ENCODE measurements at places on chromosomes 12 and 14.

DNA sequence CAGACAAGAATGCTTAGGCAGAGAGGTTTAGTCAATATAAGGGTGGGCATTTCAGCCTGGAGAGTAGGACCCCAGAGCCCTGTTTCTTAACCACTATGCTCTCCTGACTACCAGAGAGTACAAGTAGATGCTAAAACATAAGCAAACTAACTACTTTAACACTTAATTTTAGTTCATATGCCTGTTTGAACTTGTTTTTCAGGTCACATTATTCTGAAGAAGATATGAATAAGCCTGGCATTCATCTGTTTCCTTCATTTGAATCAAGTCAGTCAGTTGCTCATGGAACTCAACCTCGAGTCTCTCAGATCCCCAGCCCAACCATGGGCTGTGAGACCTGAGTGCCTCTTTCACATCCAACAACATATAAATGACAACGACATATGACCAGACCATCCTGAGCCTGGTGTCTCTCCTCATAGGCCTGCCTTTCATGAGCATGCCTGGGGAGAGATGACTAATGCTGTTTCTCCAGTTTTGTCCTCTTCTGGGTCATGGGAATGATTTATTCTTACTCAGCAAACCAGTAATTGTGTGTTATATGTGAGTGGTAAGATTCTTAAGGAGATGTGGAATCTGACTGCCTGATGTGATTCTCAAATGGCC, 251.1 kb upstream of the BTG1 start:
- DNase-seq: peak; percentile 90

- DNase-seq: no peak
Observed at GRCh38 chr14:30063746-30064145, 136.1 kb upstream of the PRKD1 start.

- peak; percentile 87 for DNase-seq
Observed at GRCh38 chr14:68248481-68249255, 429.1 kb downstream of the RAD51B start.

DNA sequence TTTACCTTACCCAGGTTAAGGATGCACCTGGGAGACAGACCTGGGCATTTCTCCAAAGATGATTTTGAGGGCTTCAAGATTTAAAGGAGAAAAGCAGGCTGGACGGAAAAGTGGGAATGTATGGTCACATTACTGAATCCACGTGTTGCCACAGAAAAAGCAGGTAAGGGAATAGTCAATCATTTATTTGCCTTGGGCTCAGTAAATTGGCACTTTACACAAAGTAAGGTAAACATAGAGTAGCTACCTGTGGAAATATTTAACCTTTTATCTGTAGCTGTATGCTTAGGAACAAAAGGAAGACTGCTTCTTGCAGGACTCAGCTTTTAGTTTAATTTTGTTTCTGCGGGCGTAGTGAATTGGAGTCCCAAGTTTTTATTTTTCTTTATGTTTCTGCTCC, 153.3 kb downstream of the SLCO1B3 start:
- no peak for DNase-seq

- DNase-seq: peak; percentile 4
Observed at GRCh38 chr14:25308244-25308643, 258.3 kb upstream of the STXBP6 start.

DNA sequence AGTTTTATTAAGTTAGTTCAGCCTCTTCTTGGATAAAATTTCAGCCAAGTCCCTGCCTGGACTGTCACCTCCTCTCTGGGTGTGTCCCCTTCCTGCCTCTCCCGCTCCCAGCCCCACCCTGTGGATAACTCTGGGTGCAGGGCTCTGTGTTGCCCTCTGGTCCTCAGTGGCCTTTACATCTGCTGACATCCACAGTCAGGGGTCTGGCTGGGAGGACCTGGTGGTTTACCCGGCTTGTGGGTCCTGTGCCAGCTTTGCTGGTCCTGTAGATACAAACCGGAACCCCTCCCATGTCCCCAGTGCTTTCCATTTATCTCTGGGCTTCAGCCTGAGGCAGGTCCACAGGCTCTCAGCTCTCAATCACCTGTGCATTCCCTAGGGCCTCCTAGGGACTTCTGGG, 28.9 kb upstream of the PLEKHG3 start:
- DNase-seq: no peak

- no peak for DNase-seq
Observed at GRCh38 chr12:94616203-94616729, 34.1 kb downstream of the TMCC3 start.

DNA sequence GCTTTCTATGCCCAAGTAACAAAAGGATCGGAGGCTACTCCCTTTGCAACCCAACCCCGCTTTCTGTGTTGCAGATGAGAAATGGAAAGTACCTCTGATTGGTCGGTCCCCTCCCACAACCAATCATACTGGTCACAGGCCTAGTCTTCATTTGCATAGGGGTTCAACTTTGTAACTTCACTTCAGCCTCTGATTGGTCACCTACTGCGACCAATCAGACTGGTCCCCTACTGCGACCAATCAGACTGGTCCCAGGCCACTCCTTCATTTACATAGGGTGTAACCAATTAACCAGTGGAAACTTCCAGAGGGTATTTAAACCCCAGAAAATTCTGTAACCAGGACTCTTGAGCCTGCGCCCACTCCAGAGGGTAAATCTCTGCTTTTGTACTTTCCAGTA, 906.4 kb upstream of the TMEM132C start:
- DNase-seq: no peak

DNA sequence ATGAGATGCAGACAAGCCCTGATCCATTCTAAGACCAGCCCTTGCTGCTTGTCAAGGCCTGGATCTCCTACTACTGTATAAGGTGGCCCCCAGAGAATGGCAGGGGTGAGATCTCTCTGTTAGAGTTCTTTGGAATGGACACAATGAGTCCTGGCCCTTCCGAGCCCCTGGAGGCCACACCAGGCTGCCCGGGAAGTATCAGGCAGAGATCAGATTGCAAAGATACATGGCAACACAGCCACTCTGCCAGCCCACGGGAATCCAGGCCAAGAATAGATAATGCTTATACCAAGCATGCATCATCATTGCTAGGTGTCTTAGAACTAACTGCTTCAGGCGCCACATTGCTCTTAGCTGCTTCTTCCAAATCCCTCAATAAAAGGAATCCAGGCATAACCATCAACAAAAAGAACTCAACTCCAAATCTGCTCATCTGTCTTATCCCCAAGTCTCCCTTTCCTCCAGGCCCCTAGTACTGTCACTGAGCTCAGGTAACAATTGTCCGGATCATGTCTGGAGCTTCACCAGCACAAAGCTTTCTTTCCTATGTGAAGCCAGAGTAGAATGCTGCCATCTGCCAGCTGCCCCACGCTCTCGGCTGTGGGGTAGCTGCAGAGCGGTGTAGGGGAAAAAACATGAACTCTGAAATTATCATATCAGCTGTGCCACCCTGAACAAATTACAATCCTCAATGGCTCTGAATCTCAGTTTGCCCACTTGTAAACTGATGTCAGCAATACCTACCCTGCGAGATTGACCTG, 5.5 kb upstream of the VASH1 start:
- no peak for DNase-seq

DNA sequence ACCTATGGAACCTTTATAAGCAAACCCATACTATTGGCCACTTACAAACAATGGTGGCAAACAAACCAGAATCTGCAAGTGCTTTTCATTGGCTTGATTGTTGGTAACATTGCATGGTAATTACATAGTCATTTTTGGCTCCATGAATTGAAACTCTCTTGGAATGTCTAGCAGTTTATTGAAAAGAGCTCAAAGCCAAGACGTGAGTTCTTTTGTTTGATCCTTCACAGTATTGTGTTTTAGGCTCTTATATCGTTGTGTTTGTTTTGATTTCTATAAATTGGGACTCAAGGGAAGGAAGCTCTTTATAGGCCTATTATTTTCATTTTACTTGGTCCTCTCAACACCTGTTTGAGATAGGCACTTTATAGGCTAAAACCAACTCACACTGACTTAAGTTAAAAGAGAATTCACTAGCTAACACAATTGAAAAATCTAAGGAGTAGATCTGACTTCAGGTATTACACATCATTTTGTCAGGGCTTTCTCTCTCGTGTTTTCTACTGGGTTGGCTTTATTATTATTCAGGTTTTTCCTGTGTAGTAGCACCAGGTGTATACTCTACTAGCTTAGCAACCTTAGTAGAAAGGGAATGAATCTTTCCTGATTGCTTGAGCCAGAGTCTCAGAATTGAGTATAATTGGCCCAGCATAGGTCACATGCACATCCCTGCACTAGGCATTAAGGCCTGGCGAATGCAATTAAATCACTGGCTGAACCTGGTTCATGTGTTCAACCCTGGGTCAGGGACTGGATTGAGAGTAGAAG, 341.4 kb downstream of the RAD51B start:
- no peak for DNase-seq

DNA sequence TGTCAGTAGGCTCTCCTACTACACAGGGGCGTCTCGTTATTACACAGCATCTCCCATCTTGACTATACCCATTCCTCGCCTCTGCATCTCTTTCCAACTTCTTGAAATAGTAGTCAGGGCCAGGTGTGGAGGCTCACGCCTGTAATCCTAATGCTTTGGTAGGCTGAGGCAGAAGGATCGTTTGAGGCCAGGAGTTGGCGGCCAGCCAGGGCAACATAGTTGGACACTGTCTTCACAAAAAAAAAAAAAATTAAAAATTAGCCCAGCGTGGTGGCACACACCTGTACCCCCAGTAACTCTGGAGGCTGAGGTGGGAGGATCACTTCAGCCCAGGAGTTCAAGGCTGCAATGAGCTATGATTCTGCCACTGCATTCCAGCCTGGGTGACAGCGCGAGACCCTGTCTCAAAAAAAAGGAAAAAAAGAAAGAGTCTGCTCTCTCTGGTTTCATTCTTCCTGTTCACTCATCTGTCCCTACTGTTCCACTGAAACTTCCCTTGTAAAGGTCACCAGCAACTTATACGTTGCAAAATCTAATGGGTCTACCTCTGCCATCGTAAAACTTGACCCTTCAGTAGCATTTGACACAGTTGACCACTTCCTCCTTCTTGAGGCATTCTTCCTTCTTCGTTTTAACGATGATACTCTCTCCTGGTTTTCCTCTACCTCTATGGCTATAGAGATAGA, 41.0 kb upstream of the PTGR2 start:
- no peak for DNase-seq

DNA sequence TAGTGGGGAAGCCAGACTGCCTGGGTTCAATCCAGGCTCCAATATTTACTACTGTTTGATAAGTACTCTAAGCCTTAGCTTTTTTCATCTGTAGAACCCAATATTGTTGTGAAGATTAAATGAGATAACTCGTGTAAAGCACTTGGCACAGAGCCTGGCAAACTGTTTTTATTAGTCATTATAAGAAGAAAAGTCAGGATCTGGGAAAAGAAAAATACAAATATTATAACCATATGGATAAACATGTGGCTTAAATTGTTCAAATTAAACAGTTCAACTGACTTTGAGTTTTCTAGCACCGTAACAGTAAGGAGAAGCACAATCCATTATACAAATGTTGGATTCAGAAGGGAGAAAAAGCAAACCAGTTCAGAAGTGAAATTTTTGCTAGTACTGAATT, 22.0 kb upstream of the CDK17 start:
- peak; percentile 96 for DNase-seq

- peak; percentile 80 for DNase-seq
Observed at GRCh38 chr14:71371711-71372396, 464.6 kb downstream of the PCNX1 start.

- DNase-seq: no peak
Observed at GRCh38 chr12:133192847-133193246, 11.6 kb downstream of the ZNF268 start.

Measured in fibroblast of mammary gland (primary cell).